ENCODE measurements at places on chromosomes 1 and 21.
A peak's percentile ranks its signal among the peaks of the same experiment; 100 is the strongest.

DNA sequence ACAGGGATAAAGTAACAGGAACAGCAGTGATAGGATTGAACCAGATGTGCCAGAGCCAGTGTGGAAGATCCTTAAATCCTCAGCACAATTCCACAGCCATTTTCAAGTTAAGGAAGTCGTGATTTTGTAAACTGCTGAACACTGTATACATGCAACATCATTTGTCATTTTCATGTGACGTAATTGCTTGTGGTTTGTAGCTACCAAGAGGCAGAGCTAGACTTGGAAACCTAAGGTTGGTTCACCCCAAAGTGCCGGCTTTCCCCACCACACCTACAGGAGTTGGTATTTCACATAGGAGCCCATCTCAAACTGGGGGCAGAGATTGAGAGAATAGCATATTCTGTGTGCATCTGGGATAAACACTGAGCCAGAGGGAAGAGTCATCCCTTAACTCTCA, 113.9 kb downstream of the CAPN8 start:
- no peak for DNase-seq

GRCh38 chr1:245605480-245606156, 450.8 kb downstream of the KIF26B start:
- DNase-seq, result peak; percentile 97

DNA sequence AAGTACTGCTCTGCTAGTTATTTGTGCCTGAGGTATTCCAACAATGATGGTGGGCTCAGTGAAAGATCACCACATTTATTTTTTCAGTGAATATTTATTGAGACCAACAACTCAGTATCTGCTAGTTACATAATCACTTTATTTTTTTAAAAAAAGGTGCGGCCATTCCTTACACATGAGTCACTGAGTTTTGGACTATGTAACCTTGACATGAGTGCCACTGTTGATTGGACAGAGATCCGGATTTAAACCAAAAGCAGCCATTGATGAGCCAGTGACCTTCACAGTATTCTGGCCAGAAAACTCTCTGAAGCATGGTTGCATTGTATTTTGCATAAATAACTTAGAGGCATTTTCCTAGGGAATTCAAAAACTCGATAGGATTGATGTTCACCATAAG, 79.5 kb downstream of the NUF2 start:
- no peak for DNase-seq

GRCh38 chr1:5765483-5765882, 226.7 kb downstream of the NPHP4 start:
- no peak for DNase-seq

- DNase-seq, result no peak
These were observed 22.1 kb downstream of the IFFO2 start for GRCh38 chr1:18934205-18935000.
